NCI-H187 (cell line): ENCODE measurements at places on chromosomes 12 and 14.

DNA sequence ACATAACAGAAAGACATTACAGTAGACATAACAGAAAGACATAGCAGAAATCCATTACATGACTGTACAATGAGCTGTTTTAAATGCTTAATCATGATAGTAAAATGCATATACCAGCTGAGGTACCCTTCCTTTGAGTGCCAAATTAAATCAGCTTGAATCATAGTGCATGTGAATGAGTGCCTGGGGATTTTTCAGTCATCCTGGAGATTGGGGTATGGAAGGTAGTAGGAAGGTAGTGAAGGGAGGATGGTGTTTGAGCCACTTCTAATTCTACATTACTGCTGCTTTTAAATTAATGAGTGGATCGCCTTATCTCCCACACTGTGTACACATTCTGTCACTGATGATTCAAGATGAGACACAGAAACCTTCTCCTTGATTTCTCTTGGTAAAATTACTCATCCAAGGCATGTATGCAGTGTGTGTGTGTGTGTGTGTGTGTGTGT is 534.2 kb downstream of the LRFN5 start:
- DNase-seq, result no peak

DNA sequence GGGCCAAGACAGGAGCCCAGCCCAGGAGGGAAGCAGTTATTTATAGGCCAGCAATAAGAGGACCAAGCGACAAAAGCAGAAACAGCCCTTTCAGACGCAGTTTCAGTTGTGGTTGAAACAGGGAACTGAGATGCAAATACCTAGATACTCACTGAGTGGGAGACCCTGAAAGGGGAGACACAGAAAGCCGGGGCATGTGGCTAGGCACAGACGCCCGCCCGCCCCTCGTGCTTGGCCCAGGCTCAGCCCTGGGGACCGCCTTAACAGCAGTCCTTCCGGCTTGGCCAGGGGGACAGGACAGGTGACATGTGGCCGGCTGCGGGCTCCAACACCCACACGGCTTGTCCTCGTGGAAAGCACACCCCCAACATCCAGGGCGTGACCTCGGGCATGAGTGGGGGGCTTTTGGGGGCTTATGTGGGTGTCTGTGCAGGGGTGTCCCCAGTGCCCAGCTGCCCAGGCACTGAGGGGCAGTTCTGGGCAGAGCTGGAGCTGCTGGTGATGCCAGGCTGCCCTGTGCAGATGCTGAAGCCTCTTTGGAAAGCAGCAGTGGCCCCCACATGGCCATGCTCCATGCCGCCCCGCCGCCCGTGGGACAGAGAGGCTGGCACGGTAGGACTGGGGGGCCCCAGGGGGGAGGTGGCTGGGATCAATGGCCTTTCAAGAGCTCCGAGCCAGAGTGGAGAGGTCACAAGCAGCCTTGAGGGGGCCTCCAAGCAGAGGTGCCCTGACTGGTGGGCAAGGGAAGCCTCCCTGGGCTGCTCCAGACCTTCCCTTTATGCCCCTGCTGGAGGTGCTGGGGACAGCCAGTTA is 2.1 kb downstream of the PLD4 start:
- no peak for DNase-seq

GRCh38 chr12:27922531-27923139 is 49.9 kb downstream of the PTHLH start:
- DNase-seq, result no peak

- no peak for DNase-seq
Observed at GRCh38 chr14:60226298-60226697, 22.7 kb upstream of the PPM1A start.

GRCh38 chr12:75781532-75782046 is 250.0 kb downstream of the PHLDA1 start:
- no peak for DNase-seq

- DNase-seq, result no peak
Observed at GRCh38 chr12:84355561-84355960, 557.0 kb downstream of the SLC6A15 start.

DNA sequence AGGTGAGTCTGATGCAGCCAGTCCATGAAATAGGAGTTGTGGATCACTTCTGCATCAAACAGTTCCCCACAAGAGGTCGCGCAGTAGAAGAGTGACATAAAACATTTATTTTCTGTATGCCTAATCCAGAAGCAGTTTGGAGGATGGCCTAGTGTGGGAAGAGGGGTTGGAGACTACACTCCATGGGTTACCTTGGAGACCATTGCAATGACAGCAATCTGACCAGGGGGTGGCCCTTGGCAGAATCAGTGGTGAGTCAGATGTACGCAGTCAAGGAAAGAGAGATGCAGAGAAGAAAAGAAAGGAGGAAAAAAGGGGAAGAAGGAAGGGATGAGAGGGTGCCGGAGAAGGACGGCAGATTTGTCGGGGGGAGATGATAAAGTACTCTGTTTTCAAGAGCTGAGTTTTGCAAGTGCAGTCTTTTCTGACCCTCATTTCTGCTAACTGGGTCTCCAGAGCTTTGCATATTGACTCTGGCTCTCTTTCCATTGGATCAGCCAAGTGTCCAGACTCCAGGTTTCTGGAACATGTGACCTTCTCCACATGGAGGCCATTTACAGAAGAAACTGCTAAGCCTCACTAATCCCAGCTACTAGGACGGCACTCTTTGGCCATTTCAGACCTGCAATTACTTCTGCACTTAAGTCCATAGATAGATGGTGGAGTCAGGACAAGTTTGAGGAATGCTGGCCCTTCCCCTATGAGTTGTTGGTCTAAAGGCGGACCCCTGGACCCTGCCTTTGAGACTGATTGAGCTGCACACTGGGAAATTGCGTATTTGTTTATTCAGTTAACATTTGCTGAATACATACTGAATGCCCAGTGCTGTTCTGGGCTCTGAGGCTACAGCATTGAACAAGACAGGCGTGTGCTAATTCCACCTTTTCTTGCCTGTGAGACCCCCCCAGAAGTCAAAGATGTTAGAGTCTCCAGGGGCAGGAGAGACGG is 424.2 kb downstream of the BCL11B start:
- no peak for DNase-seq

- no peak for DNase-seq
Observed at GRCh38 chr12:106583242-106584103, 669 bp downstream of the RFX4 start.

- DNase-seq, result no peak
Observed at GRCh38 chr14:80906336-80906735, 35.2 kb downstream of the CEP128 start.

DNA sequence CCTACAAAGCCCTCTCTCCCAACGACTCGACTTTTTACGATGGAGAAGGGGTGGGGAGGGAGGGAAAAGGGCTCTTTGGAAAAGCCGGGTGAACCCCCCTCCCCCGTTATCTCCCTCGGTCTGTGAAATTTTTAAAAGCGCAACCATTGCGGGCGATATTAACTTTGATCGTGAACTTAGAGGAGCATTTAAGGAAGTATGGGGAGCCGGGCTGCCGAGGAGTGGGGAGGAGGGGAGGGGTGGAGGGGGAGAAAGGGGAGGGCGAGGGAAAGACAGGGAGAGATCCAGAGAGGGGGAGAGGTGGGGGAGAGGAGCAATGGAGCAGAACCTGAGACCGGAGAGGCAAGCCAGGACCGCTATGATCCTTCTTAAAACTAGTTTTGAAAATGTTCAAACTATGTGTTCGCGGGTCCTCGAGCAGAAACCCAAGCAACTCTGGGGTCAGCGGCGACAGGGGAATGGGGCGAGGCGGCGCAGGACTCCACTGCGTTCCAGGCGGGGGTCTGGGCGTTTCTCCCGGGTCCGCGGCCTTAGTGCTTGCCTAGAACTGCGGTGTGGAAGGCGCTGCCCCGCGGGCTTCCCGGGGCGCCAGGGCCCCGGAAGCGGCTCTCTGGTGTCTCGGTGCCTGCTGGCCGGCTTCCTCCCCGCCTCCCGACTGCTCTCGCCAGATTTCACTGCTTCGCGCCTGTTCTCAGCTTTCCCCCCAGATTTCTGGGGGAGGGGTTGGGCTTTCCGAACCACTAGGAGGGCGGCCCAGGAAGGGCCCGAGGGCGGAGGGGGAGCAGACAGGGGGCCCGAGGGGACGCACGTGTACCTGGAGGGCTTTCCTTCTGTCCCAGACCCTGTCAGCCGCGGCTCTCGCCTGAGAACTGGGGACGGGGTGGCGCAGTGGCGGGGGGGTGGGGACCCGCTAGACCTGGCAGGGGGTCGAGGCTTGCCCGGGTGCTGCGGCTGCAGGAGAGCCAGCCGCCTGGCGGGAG is at the start of gene HOTAIR:
TSS of gene HOTAIR (minus strand) at position 871 of the 980 bp plus-strand sequence.
- DNase-seq, result peak; percentile 21

- no peak for DNase-seq
Observed at GRCh38 chr14:19878029-19878642, 3.2 kb downstream of the OR4K2 start.

- DNase-seq, result no peak
Observed at GRCh38 chr14:104245075-104245474, 106.7 kb downstream of the KIF26A start.

GRCh38 chr14:83425138-83425537 is 1891.5 kb upstream of the SEL1L start:
- DNase-seq, result no peak

DNA sequence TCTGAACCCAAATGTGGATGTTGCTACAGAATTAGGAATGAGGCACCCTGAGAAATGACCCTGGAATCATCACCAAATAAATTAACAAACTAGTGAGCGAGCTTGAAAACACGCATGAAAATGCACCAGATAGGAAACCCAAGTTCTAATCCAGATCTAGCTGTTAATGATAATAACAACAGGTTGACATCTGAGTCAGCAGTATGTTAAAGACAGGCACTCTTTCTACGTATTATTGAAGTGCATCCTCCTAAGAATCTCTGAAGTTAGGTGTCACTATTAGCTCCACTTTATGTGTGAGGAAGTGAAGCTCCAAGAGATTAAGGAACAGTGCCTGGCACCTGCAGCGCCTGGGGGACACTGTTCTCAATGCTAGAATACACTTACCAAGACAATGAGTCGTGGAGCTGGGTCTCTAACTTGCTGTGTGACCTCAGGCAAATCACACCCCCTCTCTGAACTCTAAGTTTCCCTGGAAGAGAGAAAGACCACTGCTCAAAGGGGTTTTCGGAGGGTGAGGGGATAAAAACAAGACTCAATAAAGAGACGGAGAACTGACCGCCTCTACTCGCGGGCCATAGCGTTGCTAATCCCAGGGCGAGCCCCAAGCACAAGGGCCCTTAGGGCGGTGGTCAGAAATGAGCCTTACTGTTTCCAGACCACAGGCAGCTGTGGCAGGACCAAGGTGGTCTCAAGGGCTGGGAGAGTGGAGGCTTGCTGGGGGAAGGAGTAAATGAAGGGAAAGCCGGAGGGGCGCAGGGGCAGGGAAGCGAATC is 2.1 kb downstream of the SLC6A12 start:
- DNase-seq, result no peak

DNA sequence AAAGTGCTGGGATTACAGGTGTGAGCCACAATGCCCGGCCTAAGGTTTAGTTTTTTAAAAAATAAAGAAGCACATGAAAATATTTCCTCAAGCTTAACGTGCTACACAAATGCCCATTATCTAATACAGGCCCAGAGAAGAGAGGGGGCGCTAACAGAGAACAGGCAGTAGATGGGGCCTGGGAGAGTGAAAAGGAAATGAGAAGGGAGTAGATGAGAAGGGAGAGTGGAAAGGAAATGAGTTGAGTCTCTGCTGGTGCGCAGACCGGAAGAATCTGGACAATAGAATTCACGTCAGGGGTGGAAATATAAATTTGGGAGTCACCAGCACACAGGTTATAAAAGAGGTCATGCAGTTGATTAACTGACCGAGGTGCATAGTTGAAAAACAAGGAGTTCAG is 10.7 kb downstream of the PXN start:
- DNase-seq, result no peak

GRCh38 chr12:103656291-103656690 is 69.2 kb downstream of the STAB2 start:
- DNase-seq, result no peak

DNA sequence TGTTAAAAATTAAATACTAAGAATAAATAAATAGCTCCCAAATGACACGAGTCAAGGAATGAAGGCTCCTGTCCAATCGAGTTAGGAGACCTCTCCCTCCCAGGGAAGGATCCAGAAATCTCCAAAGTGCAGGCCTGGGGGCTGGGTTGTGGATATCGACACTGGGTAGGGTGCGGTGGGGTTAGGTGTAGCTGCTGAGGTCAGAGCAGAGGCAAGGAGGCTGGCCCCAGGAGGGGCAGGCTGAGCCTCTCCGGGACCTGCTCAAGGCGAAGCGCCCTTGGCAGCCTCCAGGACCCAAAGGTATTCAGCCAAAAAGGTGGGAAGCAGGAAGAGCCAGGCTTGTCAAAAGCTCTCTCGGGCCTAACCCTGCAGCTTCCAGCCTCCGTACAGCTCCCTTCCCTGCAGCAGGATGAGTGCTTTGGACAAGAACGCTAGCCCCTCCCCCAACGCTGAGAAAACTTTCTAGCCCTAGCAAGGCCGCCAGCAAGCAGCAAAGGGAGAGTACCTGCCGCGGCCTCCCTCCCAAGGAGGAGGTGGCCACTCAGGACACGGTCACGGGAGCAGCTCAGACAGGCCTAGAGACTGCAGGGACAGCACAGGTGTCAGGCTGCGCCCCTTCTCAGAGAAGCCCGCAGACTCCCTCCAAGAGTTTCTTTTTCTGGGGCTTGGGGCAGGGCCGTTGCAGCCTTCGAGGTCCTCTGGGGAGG is 3.7 kb upstream of the PNMA1 start:
- no peak for DNase-seq

- DNase-seq, result no peak
Observed at GRCh38 chr12:87086118-87086891, 830.1 kb upstream of the MGAT4C start.

GRCh38 chr12:29039013-29039412 is 110.1 kb upstream of the FAR2 start:
- DNase-seq, result no peak

DNA sequence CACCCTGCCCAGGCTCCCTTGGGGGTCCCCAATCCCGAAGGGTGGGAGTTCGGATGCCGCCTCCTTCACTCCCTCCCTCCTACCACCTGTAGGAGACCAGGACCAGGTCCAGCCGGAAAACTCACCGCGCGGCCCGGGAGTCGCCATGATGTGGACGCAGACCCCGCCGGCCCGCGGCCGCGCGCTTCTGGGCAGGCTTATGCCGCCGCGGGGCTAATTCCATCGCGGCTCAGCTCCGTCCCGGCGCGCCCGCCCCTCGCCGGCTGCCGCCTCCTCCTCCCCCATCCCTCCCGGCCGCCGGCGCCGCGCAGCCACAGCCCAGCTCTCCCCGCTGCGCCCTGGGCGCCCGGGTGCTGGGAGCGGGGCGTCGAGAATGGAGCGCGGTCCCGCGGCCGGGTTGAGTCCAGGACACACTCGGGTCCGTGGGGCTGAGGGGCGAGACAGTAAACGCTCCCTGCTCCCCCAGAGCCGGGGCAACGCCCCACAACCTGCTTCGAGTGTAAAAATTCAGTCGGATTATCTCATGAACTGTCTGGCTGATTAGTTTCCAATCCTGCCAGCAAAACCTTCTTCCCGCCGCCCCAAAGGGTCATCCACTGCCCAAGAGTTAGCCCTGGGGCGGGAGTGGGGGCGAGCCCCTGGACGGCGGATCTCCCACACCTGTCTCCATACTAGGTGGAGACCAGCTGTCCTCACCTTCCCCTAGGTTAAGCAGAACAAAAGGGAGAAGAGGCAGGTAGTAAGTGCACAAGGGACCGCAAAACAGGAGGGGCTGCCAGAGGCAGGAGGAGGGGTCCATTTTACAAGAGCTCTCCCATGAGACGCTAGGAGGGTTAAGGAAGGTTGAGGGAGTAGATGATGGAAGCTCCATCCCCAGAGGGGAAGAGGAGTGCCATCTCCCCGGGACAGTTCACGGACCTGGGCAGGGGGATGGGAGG is at the start of gene ANO2:
TSS of gene ANO2 (minus strand) at position 189 of the 938 bp plus-strand sequence. CDS start at position 147, 42 bp downstream.
- no peak for DNase-seq

- no peak for DNase-seq
Observed at GRCh38 chr12:79652521-79652920, 38.2 kb downstream of the PAWR start.

- no peak for DNase-seq
Observed at GRCh38 chr12:2101359-2101758, 48.6 kb downstream of the CACNA1C start.

- DNase-seq, result no peak
Observed at GRCh38 chr14:63224196-63224595, 20.0 kb downstream of the RHOJ start.
